Dorsolateral prefrontal cortex (tissue), 122 donors: ENCODE measurements at places on chromosomes 4 and X.

DNA sequence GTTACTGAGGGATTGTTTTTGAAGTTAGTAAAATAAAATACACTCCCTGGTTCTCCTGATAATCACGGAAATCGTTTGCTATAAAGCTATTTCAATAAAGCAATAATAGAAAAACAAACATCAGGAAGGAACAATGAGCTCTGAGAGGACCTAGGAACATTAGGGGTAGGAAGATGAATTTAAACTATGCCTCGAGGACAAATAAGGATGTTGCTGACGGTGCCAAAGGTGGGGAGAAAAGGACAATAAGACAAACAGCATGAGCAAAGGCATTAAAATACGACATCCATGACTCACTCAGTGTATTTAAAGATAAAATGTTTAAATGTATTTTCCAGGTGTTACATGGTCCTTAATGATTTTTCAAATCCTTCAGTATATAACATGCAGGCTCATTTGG lies 110.3 kb downstream of the MTNR1A start:
- no peak for DNase-seq

- DNase-seq: no peak
Observed at GRCh38 chrX:68699960-68700746, 52.7 kb downstream of the STARD8 start.

- DNase-seq: no peak
Observed at GRCh38 chrX:22373766-22374165, 101.1 kb downstream of the CBLL2 start.

- DNase-seq: no peak
Observed at GRCh38 chrX:13990126-13990800, 39.4 kb downstream of the GEMIN8 start.

GRCh38 chr4:141467225-141467624 lies 169.2 kb upstream of the IL15 start:
- no peak for DNase-seq

GRCh38 chrX:96453139-96453538 lies 231.5 kb upstream of the DIAPH2 start:
- DNase-seq: no peak

DNA sequence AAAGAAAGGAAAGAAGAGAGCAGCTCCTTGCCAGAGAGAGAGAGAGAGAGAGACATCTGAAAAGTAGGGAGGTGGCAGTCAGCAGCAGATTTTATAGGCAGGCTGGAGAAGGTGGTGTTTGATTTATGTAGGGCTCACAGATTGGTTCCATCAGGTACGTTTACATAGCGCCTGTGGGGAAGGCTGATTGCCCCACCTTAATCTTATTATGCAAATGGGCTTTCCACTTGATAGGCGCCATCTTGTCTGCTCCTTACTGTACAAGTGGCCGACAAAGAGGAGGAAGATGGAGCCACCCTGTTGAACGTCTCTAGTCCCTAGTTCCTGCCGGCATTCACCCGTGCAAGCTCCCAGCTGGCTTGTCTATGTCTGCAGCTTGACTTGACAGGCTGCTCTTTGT lies 49.1 kb upstream of the DHRSX start:
- DNase-seq: no peak

GRCh38 chr4:131001371-131001770 lies 1905.4 kb downstream of the C4orf33 start:
- no peak for DNase-seq

- DNase-seq: no peak
Observed at GRCh38 chrX:154296731-154297130, 1.1 kb downstream of the TKTL1 start.
